Stomach (tissue), 19 donors: ENCODE measurements at places on chromosomes 5 and 9. TPM values are rescaled to one million over a fixed set of nuclear protein-coding genes. Genes with fewer than 3 reads are reported as not detected.
A peak's percentile ranks its signal among the peaks of the same experiment; 100 is the strongest.

- H3K27ac ChIP-seq = no peak overlapping the region
- H3K36me3 ChIP-seq = no peaks in the 10 kb centered on the region
- H3K4me1 ChIP-seq = no peaks in the 10 kb centered on the region
- no peak overlapping the region for H3K4me3 ChIP-seq
Measured at GRCh38 chr5:78757269-78758053, 108.9 kb upstream of the LHFPL2 start.

GRCh38 chr9:16205455-16205854, 652.6 kb downstream of the CCDC171 start:
- H3K27me3 ChIP-seq = no peaks in the 10 kb centered on the region
- no peaks in the 10 kb centered on the region for H3K4me1 ChIP-seq
- H3K27ac ChIP-seq = no peak overlapping the region
- no peak for DNase-seq
- no peaks in the 10 kb centered on the region for H3K36me3 ChIP-seq

GRCh38 chr5:168168978-168169698, 122.3 kb upstream of the WWC1 start:
- H3K27ac ChIP-seq = no peak overlapping the region
- H3K36me3 ChIP-seq = no peaks in the 10 kb centered on the region
- H3K4me3 ChIP-seq = no peak overlapping the region
- no peak for DNase-seq

DNA sequence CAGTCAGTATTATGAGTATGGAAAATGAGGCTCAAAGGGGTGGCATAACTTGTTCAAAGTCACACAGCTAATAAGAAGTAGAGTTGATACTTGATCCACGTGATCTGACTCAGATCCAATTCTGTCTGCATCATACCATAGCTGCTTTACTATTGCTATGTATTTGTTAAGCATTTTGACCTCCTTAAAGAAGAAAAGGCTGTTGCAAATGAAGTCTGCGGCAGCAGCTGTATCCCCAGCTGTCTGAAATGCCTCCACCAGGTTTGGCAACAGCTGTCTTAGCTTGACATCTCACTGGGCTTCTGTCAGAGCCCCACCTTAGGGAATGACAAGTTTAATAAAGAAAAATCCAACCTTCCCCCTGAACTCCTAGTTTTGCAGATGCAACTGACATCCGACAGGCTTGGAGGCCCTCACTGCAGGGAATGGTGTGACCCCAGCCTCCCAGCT, 75.6 kb upstream of the SLC44A1 start:
- no peak overlapping the region for H3K4me3 ChIP-seq
- no peaks in the 10 kb centered on the region for H3K27me3 ChIP-seq
- H3K4me1 ChIP-seq = no peaks in the 10 kb centered on the region
- no peaks in the 10 kb centered on the region for H3K36me3 ChIP-seq
- no peak overlapping the region for H3K27ac ChIP-seq

DNA sequence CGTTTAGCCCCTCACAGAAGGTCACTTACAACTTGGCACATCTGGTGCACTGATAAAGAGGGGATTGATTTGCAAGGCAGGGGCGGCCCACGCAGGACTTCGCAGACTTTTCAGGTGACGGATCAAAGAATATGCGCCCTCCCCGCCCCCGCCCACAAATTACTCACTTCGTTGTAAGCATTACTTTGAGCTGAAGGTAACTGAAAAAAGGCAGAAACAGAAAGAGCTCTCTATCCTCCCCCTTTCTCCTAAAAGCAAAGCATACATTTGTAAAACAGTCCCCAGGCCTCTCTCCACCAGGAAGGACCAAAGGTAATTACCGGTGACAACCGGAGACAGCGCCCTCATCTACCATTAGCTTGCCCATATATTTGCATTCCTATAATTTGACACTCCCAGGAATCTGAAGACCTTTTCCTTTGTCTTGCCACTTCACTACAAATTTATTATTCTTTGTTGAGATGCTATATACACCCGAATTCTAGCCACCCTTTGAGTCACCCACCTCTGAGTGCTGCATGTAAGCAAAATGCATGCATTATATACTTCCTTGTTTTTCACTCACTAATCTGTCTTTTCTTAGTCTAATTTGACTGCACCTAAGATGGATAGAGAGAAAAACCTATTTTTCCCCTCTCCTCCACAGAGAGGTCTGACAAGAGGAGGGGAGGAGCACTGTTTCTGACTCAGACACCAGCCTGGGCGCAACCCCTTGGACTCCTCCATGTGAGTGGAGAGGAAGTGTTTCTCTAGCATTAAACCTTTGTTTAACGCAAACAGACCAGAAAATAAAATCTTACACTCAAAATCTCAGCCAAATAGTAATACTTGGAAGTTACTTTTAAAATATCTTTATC, 74.7 kb upstream of the SPIN1 start:
- no peak overlapping the region for H3K4me3 ChIP-seq
- H3K27ac ChIP-seq = no peak overlapping the region
- H3K27me3 ChIP-seq = no peaks in the 10 kb centered on the region
- no peaks in the 10 kb centered on the region for H3K36me3 ChIP-seq

- H3K4me1 ChIP-seq = peaks cover 5% of the 10 kb centered on the region
- no peaks in the 10 kb centered on the region for H3K36me3 ChIP-seq
- H3K27me3 ChIP-seq = no peaks in the 10 kb centered on the region
- no peak overlapping the region for H3K4me3 ChIP-seq
Measured at GRCh38 chr5:143682929-143683386, 129.0 kb upstream of the HMHB1 start.

Gene DMRT3
- polyA plus RNA-seq = 0.35 TPM

Gene TCF7
- polyA plus RNA-seq = 5.0 TPM

Gene PCDHGA1
- 0.13 TPM for polyA plus RNA-seq

- peak overlapping the region; percentile 28 for H3K27ac ChIP-seq
- no peaks in the 10 kb centered on the region for H3K36me3 ChIP-seq
- H3K4me1 ChIP-seq = peaks cover 43% of the 10 kb centered on the region
- DNase-seq = peak; percentile 66
- H3K27me3 ChIP-seq = peaks cover 61% of the 10 kb centered on the region
- H3K4me3 ChIP-seq = peak overlapping the region; percentile 61
Measured at GRCh38 chr5:1004461-1005248, 3.9 kb upstream of the NKD2 start.

GRCh38 chr5:58967597-58968281, 384.9 kb downstream of the RAB3C start:
- no peak overlapping the region for H3K27ac ChIP-seq
- no peaks in the 10 kb centered on the region for H3K36me3 ChIP-seq
- H3K27me3 ChIP-seq = no peaks in the 10 kb centered on the region
- DNase-seq = no peak
- H3K4me3 ChIP-seq = no peak overlapping the region

Gene RAB3C
- polyA plus RNA-seq = 3.2 TPM

GRCh38 chr5:154966874-154967273, 26.0 kb downstream of the MRPL22 start:
- H3K27me3 ChIP-seq = no peaks in the 10 kb centered on the region
- peaks cover 68% of the 10 kb centered on the region for H3K36me3 ChIP-seq
- no peak for DNase-seq
- H3K4me3 ChIP-seq = no peak overlapping the region
- H3K27ac ChIP-seq = no peak overlapping the region

Gene AQP7
- 5.3 TPM for polyA plus RNA-seq

- no peaks in the 10 kb centered on the region for H3K27me3 ChIP-seq
- H3K4me3 ChIP-seq = no peak overlapping the region
- no peaks in the 10 kb centered on the region for H3K36me3 ChIP-seq
- DNase-seq = no peak
- H3K4me1 ChIP-seq = peaks cover 12% of the 10 kb centered on the region
- H3K27ac ChIP-seq = no peak overlapping the region
Measured at GRCh38 chr5:119079318-119079921, 8.5 kb downstream of the DMXL1 start.

DNA sequence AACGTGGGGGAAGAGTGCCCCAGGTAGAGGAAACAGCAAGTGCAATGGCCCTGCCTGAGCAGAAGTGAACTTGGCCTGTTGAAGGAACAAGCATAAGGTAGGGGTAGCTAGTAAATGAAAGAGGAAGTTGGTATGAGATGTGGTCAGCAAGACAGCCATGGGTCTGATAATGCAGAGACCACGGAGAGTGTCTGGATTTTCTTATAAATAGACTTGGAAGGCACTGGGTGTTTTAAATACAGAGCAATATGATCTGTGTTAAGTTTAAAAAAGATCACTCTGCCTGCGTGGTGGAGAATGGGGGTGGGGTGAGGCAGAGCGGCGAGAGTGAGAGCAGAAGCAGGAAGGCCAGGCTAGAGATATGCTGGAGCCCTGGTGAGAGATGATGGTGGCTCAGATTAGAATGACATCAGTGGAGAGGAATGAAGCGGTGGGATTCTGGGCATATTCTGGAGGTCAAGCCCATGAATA, 4.2 kb downstream of the ADAM19 start:
- peaks cover 14% of the 10 kb centered on the region for H3K4me1 ChIP-seq
- no peaks in the 10 kb centered on the region for H3K36me3 ChIP-seq
- DNase-seq = no peak
- H3K27me3 ChIP-seq = peaks cover 22% of the 10 kb centered on the region
- H3K27ac ChIP-seq = peak overlapping the region; percentile 59

Gene DCTN4
- 16.1 TPM for polyA plus RNA-seq

DNA sequence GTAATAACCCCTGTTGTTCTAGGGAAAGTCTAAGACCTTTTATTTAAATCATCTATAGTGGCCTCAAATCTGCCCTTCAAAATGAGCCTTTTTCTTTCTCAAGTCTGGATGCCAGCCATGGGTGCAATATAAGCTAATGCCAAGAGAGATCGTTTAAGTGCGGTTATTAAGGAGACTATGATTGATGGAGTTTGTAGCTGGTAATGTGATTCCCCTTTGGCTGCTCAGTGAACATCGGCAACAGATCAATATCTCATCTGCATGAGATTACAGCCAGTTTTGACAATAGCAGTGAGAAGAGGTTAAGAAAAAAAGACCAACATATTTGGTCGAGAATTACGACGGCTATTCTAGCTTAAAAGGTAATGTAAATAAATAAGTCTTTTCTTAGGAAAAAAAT, 1049.4 kb upstream of the NUDT12 start:
- H3K36me3 ChIP-seq = no peaks in the 10 kb centered on the region
- no peaks in the 10 kb centered on the region for H3K27me3 ChIP-seq
- H3K4me1 ChIP-seq = no peaks in the 10 kb centered on the region
- H3K4me3 ChIP-seq = no peak overlapping the region
- peak; percentile 17 for DNase-seq

GRCh38 chr5:126658561-126658960, 57.8 kb downstream of the PHAX start:
- H3K4me1 ChIP-seq = no peaks in the 10 kb centered on the region
- H3K4me3 ChIP-seq = no peak overlapping the region
- no peaks in the 10 kb centered on the region for H3K27me3 ChIP-seq
- no peak overlapping the region for H3K27ac ChIP-seq
- no peak for DNase-seq

DNA sequence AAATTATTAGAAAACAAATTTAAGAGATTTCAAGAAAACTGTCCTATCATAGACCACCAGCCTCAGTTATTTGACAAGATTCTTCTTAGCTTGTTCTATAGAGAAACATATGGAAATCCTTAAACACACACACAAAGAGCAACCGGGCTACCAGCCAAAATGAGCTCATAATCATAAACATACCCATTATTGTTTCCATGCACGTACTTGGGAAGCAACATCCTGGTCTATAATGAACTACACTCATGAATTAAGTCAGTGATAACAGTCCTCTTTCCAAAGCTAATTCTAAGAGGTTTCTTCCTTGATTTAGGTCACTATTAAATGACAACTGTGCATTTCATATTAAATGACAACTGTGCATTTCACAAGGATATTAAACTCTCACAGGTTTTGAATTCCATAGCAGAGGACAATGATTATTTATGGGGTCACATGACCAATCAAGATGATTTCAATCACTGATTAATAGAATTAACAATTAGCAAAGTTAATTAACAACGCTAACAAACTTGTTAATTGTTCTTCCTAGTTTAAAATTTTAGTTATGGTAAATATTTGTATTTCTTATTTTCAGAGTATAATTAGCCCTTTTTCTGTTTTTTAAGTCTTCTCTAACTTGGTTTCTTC, 77.0 kb downstream of the OXCT1 start:
- H3K4me1 ChIP-seq = no peaks in the 10 kb centered on the region
- H3K27me3 ChIP-seq = no peaks in the 10 kb centered on the region
- no peak for DNase-seq
- no peak overlapping the region for H3K27ac ChIP-seq
- peaks cover 3% of the 10 kb centered on the region for H3K36me3 ChIP-seq

DNA sequence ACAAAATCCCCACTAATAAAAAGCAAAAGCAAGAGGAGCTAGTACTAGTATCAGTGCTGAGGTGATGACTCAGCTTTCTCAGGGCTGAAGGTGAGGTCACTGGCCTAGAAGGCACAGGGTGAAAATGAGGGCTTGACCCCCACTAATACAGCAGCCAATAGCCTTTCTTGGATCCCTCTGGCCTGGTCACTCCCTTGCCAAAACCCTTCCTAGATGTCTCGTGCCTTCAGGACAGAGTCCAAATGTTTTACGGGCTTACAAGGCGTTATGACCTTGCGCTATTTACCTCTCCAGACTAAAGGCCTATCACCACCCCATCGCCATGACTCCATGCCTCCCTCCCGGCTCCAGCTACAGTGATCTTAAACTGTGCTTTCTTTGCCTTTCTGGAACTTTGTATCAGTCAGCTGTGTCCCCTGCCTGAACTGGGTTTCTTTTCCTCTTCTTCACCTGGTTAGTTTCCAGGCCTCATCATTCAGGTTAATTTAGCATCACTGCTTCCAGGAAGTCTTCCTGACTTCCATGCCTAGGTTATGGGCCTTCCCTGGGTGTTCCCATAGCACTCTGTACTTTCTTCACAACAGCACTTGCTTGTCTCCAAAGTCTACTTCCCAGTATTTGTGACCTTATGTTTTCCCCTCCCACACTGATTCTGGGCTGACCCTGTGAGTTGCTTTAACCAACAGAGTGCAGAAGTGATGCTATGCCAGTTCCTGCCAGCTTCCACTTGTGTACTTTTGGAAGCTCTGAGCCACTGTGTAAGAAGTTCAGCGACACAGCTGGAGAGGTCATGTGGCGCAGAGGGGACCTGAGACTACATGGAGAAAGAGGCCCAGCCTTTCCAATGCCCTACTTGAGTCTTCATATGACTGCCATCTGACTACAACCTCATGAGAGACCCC, 4.2 kb upstream of the DELE1 start:
- no peak overlapping the region for H3K4me3 ChIP-seq
- no peak for DNase-seq
- no peaks in the 10 kb centered on the region for H3K36me3 ChIP-seq
- H3K27me3 ChIP-seq = no peaks in the 10 kb centered on the region
- peaks cover 14% of the 10 kb centered on the region for H3K4me1 ChIP-seq
- H3K27ac ChIP-seq = no peak overlapping the region

GRCh38 chr5:138705007-138705406, 48.2 kb upstream of the CTNNA1 start:
- no peaks in the 10 kb centered on the region for H3K36me3 ChIP-seq
- no peak overlapping the region for H3K27ac ChIP-seq
- no peak for DNase-seq

DNA sequence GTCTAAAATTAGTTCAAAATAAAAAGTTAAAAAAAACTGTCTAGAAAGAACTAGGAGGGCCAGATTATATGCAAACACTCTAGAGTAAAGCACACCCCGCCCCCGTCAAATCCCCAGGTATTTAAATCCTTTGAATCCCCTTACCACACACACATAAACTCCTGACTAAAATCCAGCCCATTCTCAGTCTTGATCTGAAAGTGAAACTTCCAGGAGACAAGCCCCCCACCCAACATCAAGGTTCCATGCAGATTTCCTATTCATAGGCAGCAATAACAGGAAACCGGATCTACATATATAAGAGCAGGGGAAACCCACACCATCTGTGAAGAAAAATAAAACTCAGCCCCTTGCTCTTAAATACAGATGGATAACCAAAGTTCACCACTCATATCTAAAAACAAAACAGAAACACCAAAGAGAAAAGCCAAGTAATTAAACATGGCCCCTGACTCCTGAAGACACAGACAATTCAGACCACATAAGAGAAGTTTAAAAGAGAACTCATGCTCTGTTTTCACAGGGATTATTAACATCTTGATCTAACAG, 42.3 kb downstream of the MARCHF3 start:
- no peak for DNase-seq
- H3K4me1 ChIP-seq = no peaks in the 10 kb centered on the region
- no peaks in the 10 kb centered on the region for H3K27me3 ChIP-seq
- no peak overlapping the region for H3K27ac ChIP-seq
- H3K4me3 ChIP-seq = no peak overlapping the region
